ENCODE measurements at places on chromosomes 4 and X.

- no peak for DNase-seq
These were observed 7.1 kb downstream of the SMIM9 start for GRCh38 chrX:154827194-154828015.

DNA sequence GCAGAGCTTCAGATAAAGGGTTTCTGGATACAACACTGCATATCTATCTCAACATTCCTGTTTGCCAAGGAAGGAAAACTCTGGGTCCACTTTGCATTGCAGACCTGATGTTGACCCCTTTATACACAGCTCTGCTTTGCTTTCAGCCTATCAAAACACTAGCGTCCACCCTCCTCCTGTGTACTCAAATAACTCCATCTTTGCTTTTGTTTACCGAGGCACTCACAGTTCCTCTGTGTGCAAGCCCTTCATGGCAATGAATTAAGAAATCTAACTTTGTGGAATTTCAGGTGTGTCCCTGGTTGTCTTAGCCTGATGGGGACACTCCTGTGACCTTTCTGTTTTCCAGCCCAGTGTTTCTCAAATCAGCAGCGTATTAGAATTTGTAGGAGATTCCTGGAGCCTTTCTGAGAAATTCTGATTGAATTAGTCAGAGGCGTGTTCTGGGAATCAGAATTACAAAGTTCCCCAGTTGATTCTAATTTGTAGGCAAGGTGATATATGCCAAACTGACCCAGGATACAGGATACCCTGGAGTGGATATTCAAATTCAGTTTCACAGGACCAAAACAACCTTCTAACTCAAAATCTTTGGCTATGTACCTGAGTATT is 68.6 kb downstream of the DTHD1 start:
- DNase-seq: no peak

DNA sequence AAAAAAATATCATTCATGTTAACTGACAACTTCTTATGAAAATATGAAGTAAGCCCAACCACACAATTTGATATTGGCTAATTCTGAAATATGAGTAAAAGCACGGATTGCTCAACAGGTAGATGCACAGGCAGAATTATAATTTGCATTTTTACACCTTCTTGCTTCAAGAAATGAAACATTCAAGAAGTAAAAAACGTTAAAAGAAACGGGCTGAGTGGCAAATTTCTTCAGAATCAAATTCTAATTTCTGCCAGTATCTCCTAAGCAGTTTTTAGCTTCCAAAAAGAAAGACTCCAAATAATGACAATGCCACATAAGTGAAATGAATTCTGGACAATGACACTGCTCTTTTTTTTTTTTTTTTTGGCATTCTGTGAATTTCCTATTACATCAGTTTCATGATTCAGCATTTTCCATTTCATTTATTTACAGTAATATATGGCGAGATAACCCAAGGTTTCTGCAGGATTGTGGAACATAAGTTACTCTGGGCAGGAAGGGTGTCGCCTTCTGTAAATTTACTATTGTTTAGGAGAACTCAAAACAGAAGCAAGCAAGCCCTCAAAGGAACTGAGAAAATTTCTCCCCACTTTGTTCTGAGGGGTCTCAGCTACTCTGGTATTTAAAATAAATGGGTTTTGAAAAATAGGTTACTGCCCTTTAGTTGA is 1.4 kb downstream of the SEL1L3 start:
- no peak for DNase-seq

- DNase-seq: no peak
These were observed 633.0 kb downstream of the TLL1 start for GRCh38 chr4:166506051-166506450.

- DNase-seq: no peak
These were observed 205.1 kb upstream of the TLL1 start for GRCh38 chr4:165667969-165668368.

GRCh38 chr4:74449571-74450297 is 4.8 kb downstream of the AREG start:
- no peak for DNase-seq

DNA sequence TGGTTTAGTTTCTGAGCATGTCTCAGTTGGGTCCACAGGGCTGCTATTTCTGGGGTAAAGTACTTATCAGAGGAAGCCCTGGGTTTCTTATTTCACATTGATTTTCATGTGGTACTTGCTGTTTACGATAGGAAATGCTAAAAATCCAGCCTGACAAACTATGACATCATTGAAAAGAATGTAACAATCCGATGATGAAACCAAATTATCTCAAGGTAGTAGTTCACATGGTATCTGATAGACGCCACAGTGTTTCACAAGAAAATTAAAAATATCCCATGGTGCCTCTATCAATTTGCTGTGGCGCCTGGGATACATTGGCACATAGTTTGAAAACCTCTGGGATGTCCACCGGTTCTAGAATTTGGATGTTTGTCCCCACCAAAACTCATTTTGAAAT is 418.9 kb upstream of the RPS6KA3 start:
- DNase-seq: no peak

- DNase-seq: no peak
These were observed 24.6 kb downstream of the NAP1L5 start for GRCh38 chr4:88672987-88673386.

- no peak for DNase-seq
These were observed 1.4 kb upstream of the MTHFD2L start for GRCh38 chr4:74156521-74156920.

- no peak for DNase-seq
These were observed 64.0 kb downstream of the HHIP start for GRCh38 chr4:144709793-144710525.
